ENCODE measurements at places on chromosomes 16 and 17. TPM values are rescaled to one million over a fixed set of nuclear protein-coding genes. Genes with fewer than 3 reads are reported as not detected.
A peak's percentile ranks its signal among the peaks of the same experiment; 100 is the strongest.

Gene NT5C
- total RNA-seq, result 24.6 TPM

Gene SULT1A1
- 14.8 TPM for total RNA-seq

Gene ALOXE3
- total RNA-seq, result not detected

Gene DHRS7C
- 69.8 TPM for total RNA-seq

Gene ZSCAN10
- not detected for total RNA-seq

DNA sequence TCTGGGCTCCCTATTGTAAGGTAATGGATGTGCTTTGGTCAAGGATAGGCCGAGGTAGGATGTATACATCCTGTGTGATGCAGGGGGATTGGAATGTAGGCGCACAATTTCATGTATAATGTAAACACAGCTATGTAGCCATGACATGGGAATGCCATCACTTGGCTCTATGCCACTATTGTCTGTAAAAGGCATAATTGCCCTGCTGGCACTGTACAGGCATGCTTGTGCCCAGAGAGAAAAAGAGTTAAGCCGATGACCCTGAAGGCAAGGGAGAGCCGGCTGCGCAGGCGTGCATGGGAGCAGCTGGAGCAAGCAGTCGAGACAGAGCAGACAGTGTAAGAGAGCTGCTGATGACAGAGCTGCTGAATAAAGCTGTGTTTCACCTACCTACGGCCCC is 212.5 kb upstream of the CPHXL start:
- DNase-seq, result no peak

- no peak for DNase-seq
These were observed 62.1 kb upstream of the TEKT1 start for GRCh38 chr17:6893382-6894205.

- DNase-seq, result no peak
These were observed 317 bp downstream of the TEFM start for GRCh38 chr17:30905742-30906100.

- DNase-seq, result no peak
These were observed 84.3 kb downstream of the CYTH1 start for GRCh38 chr17:78697554-78698343.

DNA sequence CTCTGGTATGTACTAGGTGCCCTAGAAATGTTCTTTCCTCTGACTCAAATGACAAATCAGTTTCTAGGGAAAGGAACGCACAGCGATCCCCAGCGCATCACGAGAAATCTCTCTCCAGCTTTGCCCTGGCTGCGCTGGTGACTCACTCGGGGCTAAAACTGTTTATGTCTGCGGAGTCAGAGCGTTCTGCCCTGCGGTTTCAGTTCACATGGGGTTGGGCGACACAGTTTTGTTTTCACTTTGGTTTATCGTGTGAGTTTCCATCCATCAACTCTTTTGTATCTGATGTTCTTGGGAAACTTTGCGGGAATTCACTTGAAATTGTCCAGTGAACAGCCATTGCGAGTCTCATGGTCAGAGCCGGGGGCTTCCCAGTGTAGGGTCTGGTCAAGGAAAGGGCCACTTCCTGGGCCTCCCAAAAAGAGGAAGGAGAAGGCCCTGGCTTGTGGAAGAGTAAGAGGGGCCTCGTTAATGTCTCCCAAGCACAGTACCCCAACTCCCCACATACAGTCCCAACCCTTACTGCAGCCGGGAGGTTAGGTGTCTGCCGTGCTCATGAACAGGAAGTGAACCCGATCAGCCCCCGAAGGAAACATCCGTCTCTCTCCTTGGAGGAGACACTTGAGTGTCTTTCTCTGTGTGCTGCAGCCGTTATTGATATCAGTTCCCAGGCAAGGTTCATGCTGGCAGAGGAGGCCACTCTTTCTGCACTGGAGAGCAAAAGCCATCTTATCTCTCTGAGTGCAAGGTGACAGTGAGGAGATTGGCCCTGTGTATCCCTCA is 643.2 kb downstream of the WWOX start:
- no peak for DNase-seq

DNA sequence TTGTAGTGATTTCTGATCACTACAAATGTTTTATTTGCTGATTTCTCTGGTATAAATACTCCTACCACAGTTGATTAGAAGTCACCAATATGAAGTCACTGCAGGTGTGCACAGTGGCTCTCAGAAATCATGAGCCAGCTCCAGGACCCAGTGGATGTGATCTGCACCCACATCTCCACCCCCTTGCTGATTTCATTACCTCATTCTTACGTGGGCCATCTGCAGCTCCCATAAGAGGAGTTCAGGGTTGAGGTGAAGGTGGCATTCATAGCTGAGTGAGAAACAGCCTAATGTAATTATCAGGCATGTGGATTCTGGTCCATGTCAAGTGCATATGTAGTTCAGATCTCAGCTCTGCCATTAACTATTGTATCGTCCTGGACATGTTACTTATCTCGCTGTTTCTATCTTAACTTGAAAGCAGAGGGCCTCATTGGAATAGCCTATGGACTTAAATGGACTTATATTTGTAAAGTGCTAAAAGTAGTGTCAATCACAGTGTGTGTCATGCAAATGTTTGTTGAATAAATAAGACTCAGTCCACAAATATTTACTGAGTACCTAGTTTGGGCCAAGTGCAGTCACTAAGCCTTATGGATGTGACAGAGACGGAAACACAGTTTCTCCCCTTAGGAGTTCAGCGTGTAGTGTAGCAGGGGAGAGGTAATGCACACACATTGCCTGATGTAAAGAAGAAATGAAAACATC is 40.7 kb upstream of the ZKSCAN2 start:
- no peak for DNase-seq

DNA sequence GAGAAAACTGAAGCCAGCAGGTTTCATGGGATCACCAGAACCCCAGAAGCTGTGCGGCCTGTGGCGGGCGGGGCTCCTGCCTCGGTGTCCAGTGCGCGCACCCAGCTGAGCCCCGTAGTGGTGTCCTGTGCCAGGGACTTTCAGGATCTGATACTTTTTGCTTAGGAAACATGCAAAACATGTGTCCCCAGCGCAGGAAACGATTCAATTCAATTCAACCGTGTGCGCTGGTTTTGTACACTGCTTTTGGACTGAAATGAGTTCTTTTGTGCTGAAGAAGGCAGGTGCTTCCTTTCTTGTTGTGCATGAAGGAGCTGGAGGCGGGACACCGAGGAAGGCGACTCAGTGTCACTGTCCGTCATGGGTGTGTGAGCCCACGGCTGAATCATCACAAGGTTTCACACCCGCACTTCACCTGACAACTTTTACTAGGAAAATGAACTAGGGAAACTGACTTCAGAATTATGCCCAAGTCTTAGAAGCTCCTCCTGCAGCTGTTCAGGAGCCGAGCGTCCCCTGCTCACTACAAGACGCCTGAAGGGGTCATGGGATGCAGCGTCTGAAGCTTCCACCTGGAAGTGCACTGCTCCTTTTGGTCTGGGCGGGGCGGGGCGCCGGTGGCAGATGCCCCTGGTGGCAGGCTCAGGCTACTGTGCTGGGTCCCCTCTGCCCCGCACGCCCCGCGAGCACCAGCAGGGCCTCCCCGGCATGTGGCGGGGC is 31.4 kb upstream of the ZNF750 start:
- DNase-seq, result peak; percentile 68

- DNase-seq, result no peak
These were observed 241.9 kb downstream of the SLC39A11 start for GRCh38 chr17:72850410-72851118.

- no peak for DNase-seq
These were observed 20.0 kb upstream of the SLC35G3 start for GRCh38 chr17:35214192-35214591.

GRCh38 chr17:50561746-50562141 is 1.2 kb downstream of the CACNA1G start:
- DNase-seq, result no peak

GRCh38 chr16:10652730-10653590 is 41.8 kb downstream of the TEKT5 start:
- no peak for DNase-seq

- DNase-seq, result no peak
These were observed 15.8 kb upstream of the TBX21 start for GRCh38 chr17:47717261-47717697.

- no peak for DNase-seq
These were observed 1.0 kb downstream of the ZNF319 start for GRCh38 chr16:57999366-57999970.

Data from Right ventricle myocardium inferior (tissue), 1 donor.